SK-N-DZ (cell line): ENCODE measurements at places on chromosomes 16 and 17.

DNA sequence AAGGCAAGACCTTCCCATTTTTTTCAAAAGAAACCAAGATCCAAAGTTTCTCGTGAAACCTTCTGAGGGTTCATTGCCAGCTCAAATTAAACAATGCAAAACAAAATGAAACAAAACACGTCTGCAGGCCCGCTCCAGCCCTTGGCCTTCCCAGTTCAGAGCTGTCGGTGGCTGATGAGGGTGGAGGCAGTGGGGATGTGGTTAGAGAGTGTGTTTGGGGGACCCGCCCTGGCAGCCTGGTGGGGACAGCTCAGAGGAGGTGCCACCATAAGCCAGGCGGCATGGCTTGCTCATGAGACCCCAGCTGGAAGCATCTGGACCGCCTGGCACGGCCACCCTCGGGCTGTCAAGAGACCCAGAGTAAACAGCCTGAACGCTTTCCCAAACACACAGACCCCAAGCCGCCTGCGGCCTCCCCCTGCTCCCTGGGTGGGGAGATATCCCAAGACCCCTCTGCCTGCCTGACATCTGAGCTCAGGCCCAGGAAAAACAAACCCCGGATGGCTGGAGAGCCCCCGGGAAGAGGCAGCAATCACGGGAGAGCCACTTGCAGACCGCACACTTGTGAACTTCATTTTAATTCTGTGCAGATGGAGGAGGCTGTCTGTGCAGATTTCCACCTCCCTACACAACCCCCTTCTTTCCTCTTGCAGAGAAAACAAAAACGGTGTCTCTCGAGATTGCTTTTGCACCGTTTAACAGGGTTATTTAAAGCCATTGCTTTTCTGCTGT is 35.4 kb upstream of the LITAF start:
- no peak for DNase-seq

DNA sequence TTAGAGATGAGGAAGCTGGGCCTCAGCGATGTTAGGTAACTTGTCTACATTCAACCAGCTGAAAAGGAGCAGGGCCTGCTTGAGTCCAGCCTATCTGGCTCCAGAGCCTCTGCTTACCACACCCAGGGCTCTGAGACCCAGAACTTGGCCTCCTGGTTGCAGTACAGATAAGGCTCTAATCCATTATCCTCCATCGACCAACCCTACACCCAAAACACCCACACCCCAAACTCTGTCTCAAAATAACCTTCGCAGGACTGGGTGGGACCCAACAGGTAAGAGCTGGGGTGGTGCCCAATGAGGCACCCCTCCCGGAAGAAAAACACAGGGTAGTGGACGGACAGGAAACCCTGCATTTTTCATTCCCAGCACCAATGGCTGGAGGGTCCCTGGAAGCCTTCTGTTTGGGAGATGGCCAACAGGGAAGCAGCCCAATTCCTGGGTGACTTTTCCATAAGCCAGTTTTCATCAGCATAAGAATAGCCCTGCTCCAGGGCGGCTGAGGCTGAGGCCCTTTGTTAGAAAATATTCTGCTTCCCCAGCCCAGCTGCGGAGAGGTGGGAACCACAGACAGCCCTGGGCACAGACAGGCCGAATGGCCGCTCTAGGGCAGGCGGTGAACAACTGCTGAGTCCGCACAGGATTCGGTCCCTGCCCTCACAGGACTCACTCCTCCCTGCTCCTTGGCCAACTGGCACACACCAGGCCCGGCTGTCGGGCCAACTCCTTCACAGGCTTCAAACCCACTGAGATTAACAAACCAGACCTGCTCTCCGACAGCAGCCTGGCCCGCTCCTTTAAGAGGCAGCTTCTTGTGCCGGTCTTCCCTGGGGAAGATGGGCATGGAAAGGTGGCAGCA is 9.8 kb downstream of the SMIM5 start:
- DNase-seq, result no peak

DNA sequence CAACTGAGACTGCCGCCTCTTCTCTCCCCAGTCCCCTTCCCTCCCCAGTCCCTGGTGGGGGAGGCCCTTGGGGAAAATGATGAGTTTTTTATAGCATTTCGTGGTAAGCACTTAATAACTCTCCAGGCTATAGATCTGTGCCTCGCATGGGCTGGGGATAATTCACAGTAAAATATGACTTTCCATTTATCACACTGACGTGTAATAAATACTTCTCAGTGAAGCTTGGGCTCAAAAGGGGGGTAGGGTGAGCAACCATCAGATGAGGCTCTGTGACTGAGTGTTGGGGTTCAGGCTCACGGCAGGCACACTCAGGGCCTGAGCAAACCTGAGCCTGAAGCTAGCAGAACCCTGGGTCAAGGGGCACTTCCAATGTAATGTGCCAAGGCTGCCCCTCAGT is 101.6 kb downstream of the CCT6B start:
- DNase-seq, result no peak

- DNase-seq, result no peak
Measured at GRCh38 chr17:70968302-70968701, 799.0 kb downstream of the KCNJ2 start.
